ENCODE measurements at places on chromosomes 7 and 10.

GRCh38 chr7:75638594-75639070 is 100.1 kb downstream of the HIP1 start:
- no peak for DNase-seq

- DNase-seq: no peak
Observed at GRCh38 chr7:82821037-82821436, 341.6 kb downstream of the PCLO start.

DNA sequence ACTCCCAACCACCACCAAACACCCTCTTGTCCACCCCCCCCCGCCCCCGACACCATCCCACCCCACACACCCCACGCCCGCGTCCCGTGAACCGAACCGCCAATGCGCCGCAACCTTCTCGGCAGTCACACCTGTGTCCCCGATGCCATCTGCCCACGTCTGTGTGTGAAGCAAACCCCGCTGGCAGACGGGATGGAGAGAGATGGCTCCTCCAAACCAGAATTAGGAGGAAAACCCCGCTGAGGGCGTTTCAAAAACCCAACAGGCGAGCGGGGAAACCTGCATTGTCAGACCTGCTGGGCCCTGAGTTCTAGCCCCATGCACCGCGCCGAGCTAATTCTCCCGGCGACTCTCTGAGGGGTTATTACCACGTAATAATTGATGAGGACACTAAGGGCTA is 28.6 kb upstream of the KCNK18 start:
- no peak for DNase-seq

DNA sequence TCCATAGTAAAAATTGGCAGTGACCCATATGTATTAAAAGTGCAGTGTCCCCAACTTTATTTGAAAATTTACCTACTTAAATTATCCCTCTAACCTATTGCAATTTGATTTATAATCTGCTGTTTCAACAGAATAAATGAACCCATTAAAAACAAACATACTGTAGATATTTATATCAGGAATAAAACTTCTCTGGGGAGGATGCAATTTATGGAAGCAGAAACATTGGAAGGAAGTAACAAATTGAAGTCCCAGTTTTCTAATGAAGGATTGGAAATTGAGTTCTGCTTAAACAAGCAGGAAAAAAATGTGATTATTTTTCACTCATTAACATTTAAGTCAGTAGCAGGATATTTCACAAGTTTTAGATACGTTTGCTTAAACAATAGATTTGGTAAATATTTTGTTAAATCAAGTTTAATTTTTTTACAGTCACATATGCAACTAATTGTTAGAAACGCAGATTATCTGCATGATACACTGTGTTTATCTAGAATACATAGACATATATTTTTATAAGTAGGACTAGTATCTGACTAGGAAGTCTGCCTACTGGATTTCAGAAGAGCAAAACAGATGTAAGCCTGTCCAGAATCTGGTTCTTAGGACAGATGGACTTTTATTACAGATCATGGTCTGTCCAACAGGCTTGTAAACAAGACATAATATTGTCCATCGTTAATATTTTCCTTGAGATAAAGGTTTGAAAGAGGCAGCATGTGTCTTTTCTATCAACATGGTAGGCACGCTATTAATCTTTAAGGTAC is 5.3 kb downstream of the AGMO start:
- no peak for DNase-seq

- DNase-seq: no peak
Observed at GRCh38 chr10:79292891-79293746, 54.1 kb upstream of the PPIF start.

- DNase-seq: no peak
Observed at GRCh38 chr10:1375346-1376170, 319.4 kb downstream of the WDR37 start.

DNA sequence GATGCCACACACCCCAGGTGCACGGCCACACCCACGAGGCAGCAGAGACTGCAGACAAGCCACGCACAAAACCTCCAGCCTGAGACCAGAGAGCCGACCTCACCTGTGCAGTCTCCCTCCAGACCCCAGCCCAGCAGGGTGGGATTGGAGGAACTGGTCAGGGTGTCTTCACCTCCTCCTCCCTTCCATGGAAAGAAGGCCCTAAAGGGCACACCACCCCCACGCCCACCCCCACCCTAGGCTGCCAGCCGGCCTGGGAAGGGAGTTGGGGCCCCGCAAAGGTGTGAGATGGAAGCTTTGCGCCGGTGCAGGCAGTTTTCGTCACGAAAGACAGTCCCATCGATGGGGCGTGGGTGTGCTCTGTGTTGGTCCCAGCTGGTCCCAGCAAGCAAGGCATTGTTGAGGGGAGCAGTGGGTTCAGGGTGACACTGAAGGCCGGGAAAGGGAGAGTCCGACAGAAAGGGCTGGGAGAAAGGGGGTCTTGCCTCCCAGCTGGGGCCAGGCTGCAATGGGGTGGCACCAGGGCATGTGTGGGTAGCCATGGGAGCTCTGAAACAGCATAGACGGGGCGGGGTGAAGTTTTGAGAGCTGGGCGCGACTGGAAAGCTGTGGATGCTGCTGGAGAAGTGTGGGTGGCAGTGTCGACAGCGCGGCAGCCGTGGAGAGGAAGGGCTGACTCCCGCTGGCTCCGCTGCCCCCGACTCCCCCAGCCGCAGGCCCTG is 349.2 kb downstream of the GLRX3 start:
- DNase-seq: no peak

DNA sequence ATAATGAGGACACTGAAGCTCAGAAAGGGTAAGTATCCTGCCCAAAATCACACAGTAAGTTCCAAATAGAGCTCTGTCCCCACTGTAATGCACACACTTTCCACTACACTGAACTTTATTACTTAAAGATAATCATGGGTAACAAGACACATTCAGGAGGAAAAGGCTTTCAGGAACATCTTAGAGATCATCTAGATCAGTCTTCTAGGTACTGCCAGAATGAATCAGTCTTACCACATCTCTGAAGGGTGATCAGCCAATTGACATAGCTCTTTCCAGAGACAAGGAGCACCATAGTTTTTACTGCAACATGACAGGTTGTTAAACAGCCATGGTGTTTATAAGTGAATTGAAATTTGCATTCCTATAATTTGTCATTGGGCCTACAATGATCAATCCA is 5.4 kb upstream of the HERPUD2 start:
- DNase-seq: no peak

- peak; percentile 57 for DNase-seq
Observed at GRCh38 chr7:139776486-139777132, 1.2 kb downstream of the HIPK2 start.

GRCh38 chr7:29105752-29106668 is 40.3 kb downstream of the CPVL start:
- DNase-seq: no peak

DNA sequence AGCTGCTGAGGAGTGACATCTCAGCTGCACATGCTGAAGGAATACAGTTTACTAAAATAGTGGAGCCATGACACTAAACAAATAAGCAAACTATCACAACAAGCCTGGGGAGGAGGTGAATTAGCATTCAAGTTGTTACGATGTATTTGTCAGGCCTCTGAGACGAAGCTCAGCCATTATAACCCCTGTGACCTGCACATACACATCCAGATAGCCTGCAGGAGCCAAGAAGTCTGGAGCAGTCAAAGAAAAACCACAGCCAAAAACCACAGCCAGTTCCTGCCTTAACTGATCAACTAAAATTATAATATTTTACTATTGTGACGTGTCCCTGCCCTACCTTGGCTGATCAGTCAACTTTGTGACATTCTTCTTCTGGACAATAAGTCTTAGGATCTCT is 68.6 kb downstream of the NSUN6 start:
- no peak for DNase-seq

- DNase-seq: no peak
Observed at GRCh38 chr10:117441812-117442443, 66.7 kb upstream of the PDZD8 start.

DNA sequence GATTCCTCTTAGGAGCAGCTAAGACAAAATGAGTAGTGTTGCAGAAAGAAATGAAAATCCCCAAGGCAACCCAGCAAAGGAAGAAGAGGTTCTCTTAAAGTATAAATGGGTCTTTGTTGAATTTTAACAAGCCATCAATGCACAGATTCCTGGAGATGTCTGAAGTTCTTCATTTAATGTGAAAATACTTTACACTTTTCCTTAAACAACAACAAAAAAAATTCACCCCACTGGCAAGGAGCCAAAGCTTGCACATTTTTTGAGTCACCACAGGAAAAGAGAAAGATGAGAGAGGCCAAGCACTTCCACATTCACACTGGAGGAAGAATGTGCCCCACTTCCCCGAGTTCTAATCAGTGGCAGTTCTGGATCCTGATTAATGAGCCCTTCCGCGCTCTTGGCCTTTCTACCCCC is 286.4 kb upstream of the MEOX2 start:
- DNase-seq: no peak

GRCh38 chr7:49724071-49724470 is 49.4 kb upstream of the VWC2 start:
- DNase-seq: no peak

GRCh38 chr10:22505911-22506685 is 160.8 kb downstream of the SPAG6 start:
- DNase-seq: peak; percentile 76

GRCh38 chr7:94395141-94396036 is 694 bp downstream of the COL1A2 start:
- peak; percentile 29 for DNase-seq

GRCh38 chr10:111295788-111296187 is 219.0 kb downstream of the ADRA2A start:
- DNase-seq: no peak

DNA sequence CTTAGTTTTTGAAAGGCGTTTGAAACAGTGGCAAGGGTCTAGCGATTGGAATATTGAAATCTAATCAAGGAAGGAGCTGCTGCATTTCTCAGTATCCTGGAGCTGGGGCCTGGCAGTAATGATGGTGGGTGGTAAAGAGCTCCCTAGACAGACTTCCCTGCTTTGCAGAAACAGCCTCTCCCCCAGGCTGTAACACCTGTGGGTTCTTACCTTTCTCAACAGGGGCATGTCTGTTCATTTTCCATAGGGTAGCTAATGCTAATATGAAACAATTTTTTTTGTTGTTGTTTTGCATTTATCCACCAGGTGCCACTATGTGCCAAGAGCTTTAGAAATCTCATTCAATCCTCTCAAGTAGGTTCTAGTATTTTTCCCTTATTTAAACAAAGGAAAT is 345.5 kb downstream of the REEP3 start:
- DNase-seq: no peak
